ENCODE measurements at places on chromosomes 6 and 20. TPM values are rescaled to one million over a fixed set of nuclear protein-coding genes. Genes with fewer than 3 reads are reported as not detected.

DNA sequence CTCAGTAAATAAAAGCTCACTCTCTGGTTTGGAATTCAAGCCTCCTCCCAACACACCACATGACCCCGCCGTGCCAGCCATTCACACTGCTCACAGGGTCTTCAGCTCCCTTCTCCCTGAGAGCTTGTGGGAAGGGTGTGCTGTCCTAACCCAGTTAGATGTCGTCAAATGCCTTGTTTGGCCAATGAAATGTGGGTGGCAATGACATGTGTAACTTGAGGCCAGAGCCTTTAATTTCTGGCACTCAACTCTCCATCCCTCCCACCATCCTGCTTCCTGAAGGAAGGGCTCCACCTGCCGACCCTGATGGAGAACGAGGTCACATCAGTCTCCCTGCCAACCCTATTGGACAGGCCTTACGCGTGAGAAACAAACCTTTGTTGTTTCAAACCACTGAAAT, 224.5 kb upstream of the AGPAT4 start:
- H3K36me3 ChIP-seq: no peaks in the 10 kb centered on the region
- DNase-seq: peak; percentile 88
- H3K27me3 ChIP-seq: no peaks in the 10 kb centered on the region
- no peak overlapping the region for H3K27ac ChIP-seq
- H3K4me3 ChIP-seq: no peak overlapping the region
- no peaks in the 10 kb centered on the region for H3K4me1 ChIP-seq

OPRM1 gene
- not detected for total RNA-seq

- H3K27me3 ChIP-seq: no peaks in the 10 kb centered on the region
- H3K36me3 ChIP-seq: no peaks in the 10 kb centered on the region
- no peak overlapping the region for H3K4me3 ChIP-seq
- no peak for DNase-seq
Observed at GRCh38 chr6:71326611-71327010, 38.0 kb downstream of the OGFRL1 start.

GPR63 gene
- total RNA-seq: 5.0 TPM

CCN6 gene
- not detected for total RNA-seq

GRCh38 chr6:2738373-2738979, 12.2 kb downstream of the MYLK4 start:
- DNase-seq: peak; percentile 89
- no peak overlapping the region for H3K4me3 ChIP-seq
- H3K36me3 ChIP-seq: no peaks in the 10 kb centered on the region

GRCh38 chr6:137692806-137693205, 174.3 kb upstream of the TNFAIP3 start:
- H3K4me3 ChIP-seq: no peak overlapping the region
- no peak overlapping the region for H3K27ac ChIP-seq
- no peak for DNase-seq
- H3K4me1 ChIP-seq: peaks cover 10% of the 10 kb centered on the region
- H3K36me3 ChIP-seq: no peaks in the 10 kb centered on the region

DNA sequence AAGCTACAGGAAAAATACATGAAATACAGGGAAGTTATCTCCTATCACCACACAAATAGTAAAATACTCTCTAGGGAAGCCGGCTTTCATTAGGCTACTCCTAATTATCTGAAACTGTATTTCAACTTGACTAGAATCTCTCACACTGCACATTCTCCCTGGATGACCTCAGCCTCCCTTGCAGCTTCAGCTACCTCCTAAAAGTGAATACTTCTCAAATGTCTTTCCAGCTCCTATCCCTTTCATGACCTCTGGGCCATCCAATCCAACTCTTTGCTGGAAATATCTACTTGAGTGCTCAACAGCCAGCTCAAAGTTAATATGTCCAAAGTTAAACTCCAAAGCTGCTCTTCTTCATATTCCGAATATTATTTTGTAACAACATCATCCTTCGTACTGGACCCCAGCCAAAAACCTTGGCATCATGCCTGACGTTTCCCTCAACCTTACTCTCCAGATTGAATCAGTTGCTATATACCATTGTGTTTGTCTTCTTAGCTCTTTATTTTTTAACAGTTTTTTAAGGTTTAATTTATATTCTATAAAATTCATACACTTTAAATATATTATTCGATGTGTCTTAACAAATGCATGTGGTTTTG, 29.4 kb upstream of the KIF6 start:
- no peaks in the 10 kb centered on the region for H3K4me1 ChIP-seq
- no peak overlapping the region for H3K4me3 ChIP-seq
- no peaks in the 10 kb centered on the region for H3K27me3 ChIP-seq
- H3K27ac ChIP-seq: no peak overlapping the region
- no peak for DNase-seq
- no peaks in the 10 kb centered on the region for H3K36me3 ChIP-seq

DNA sequence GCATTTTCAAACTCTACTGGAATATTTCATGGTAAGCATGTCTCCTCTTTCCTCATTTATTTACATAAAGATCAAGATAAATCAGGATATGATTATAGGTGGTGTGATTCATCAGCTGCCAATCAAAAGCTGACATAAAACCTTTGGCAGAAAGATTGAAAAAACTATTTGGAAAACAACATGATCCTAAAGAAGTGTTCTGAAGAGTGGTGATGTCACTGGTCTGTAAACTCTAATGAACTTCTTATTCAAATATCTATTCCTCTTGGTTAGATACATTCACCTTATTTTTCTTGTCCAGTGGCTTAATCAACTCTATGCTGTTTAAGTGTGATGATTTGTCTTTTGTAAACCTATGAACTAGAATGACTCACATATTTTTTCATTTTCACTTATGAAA, 535.5 kb upstream of the CITED2 start:
- H3K36me3 ChIP-seq: no peaks in the 10 kb centered on the region
- no peaks in the 10 kb centered on the region for H3K4me1 ChIP-seq
- no peak overlapping the region for H3K27ac ChIP-seq
- DNase-seq: no peak

DNA sequence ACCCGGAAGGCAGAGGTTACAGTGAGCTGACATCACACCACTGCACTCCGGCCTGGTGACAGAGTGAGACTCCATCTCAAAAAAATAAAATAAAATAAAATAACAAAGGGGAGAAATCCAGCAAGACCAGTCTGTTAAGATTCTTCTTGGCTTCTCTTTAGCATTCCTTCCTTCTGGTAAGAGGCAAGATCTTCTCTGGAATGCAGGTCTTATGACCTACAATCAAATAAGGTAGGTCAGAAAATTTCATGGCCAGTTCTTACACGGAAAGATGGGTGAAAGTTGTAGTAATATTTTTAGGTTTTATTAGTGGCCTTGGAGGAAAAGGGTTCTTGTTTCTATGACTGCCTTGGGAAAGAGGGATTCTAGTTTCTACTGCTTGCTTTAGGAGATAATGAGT, 180.9 kb downstream of the FUT9 start:
- no peak for DNase-seq
- H3K27me3 ChIP-seq: no peaks in the 10 kb centered on the region
- no peaks in the 10 kb centered on the region for H3K4me1 ChIP-seq
- H3K27ac ChIP-seq: no peak overlapping the region
- no peaks in the 10 kb centered on the region for H3K36me3 ChIP-seq

PRRT1 gene
- total RNA-seq: 2.0 TPM

- peaks cover 39% of the 10 kb centered on the region for H3K36me3 ChIP-seq
- H3K27me3 ChIP-seq: no peaks in the 10 kb centered on the region
- no peaks in the 10 kb centered on the region for H3K4me1 ChIP-seq
- H3K27ac ChIP-seq: no peak overlapping the region
Observed at GRCh38 chr6:157172231-157172701, 151.1 kb downstream of the TMEM242 start.

DNA sequence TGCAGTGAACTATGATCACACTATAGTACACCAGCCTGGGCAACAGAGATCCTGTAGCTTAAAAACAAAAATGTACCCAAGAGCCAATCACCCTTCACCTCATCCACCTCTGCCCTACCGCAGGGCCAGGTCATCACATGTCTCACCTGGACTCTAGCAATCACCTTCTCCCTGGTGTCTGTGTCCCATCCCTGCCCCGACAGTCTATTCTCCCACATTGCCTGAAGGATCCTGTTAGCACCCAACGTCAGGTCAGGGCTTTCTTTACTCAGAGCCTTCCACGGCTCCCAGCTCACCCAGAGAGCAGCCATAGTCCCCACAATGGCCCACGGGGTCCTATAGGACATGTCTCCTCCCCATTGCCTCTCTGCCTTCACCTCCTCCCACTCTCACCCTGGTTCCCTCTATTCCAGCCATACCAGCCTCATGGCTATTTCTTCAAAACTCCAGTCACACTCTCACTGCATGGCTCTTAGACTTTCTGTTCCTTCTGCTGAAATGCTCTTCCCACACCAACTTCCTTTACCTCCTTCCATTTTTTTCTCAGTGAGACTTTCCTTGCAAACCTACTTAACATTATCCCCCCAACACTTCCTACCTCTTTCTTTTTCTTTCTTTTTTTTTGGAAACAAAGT, 22.5 kb upstream of the ARFGEF2 start:
- DNase-seq: no peak
- H3K4me3 ChIP-seq: no peak overlapping the region
- no peak overlapping the region for H3K27ac ChIP-seq
- H3K4me1 ChIP-seq: no peaks in the 10 kb centered on the region

- DNase-seq: no peak
- no peaks in the 10 kb centered on the region for H3K4me1 ChIP-seq
- no peaks in the 10 kb centered on the region for H3K36me3 ChIP-seq
- H3K27ac ChIP-seq: no peak overlapping the region
- H3K4me3 ChIP-seq: no peak overlapping the region
- H3K27me3 ChIP-seq: no peaks in the 10 kb centered on the region
Observed at GRCh38 chr6:4592026-4592425, 184.2 kb upstream of the CDYL start.

- DNase-seq: peak; percentile 52
- H3K4me1 ChIP-seq: peaks cover 9% of the 10 kb centered on the region
- peaks cover 44% of the 10 kb centered on the region for H3K27me3 ChIP-seq
Observed at GRCh38 chr6:41640426-41640825, 2.2 kb downstream of the MDFI start.

GRCh38 chr20:9203081-9203447, 134.2 kb downstream of the PLCB4 start:
- H3K27me3 ChIP-seq: no peaks in the 10 kb centered on the region
- DNase-seq: no peak
- H3K27ac ChIP-seq: no peak overlapping the region
- H3K36me3 ChIP-seq: no peaks in the 10 kb centered on the region
- no peak overlapping the region for H3K4me3 ChIP-seq

DNA sequence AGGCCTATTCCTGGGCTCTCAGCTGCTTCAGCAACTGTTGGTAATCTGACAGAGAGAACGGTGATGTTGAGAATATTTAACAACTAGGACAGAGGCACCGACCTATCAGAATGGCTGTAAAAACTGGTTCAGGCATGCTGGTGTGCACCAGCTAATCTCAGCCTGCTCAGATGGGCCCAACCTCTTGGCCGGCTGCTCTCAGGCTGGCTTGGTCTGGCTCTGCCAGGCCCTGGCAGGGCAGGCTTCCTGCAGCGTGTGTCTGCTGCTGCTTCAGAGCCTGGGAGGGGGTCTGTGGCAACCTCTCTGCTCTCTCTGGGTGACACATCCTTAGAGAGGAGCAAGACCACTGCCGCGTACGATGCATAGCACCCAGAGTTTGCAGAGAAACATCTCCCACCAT, 4.8 kb downstream of the SLC2A12 start:
- H3K4me1 ChIP-seq: no peaks in the 10 kb centered on the region
- H3K27me3 ChIP-seq: peaks cover 24% of the 10 kb centered on the region
- H3K36me3 ChIP-seq: no peaks in the 10 kb centered on the region
- peak; percentile 45 for DNase-seq

DNA sequence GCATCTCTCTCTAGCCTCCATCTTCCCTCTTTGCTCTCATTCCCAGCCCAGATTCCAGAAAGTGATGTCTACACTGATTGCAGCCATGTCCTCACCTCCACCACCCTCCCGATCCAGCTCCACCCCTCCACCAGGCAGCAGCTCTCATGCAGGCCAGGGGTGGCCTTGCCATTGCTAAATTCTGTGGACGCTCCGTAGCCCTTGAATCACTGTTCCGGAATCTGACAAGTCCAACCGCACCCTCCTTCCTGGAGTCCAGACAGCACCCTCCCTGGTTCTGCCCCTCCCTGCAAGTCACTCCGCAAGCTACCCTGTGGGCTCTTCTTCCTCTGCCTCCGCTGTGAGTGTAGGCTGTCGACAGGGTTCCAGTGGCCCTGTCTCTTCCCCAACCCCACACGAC, 26.2 kb downstream of the TNXB start:
- H3K4me3 ChIP-seq: no peak overlapping the region
- no peaks in the 10 kb centered on the region for H3K36me3 ChIP-seq
- DNase-seq: no peak
- no peak overlapping the region for H3K27ac ChIP-seq
- no peaks in the 10 kb centered on the region for H3K4me1 ChIP-seq
- H3K27me3 ChIP-seq: peaks cover 12% of the 10 kb centered on the region

TMEM74B gene
- total RNA-seq: 5.8 TPM

DNA sequence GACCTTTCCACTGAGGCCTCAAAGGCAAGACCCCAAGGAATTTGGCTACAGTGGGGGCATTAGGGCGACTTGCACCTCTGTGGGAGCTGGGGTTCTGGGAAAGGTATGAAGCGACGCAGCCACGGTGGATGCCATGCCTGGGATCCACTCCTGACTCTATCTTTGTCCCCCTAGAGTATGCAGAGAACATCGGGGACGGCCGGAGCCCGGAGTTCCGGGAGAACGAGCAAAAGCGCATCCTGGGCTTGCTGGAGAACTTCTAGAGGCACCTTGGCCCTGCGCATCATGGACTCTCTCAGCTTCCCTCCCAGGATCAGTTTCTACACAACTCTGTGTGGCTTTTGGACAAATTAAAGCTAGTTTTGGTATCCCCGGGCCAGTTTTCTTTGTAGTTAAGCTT, 31.2 kb upstream of the VSTM2L start:
- H3K27ac ChIP-seq: no peak overlapping the region
- no peaks in the 10 kb centered on the region for H3K4me1 ChIP-seq
- H3K36me3 ChIP-seq: peaks cover 16% of the 10 kb centered on the region
- H3K27me3 ChIP-seq: no peaks in the 10 kb centered on the region

DNA sequence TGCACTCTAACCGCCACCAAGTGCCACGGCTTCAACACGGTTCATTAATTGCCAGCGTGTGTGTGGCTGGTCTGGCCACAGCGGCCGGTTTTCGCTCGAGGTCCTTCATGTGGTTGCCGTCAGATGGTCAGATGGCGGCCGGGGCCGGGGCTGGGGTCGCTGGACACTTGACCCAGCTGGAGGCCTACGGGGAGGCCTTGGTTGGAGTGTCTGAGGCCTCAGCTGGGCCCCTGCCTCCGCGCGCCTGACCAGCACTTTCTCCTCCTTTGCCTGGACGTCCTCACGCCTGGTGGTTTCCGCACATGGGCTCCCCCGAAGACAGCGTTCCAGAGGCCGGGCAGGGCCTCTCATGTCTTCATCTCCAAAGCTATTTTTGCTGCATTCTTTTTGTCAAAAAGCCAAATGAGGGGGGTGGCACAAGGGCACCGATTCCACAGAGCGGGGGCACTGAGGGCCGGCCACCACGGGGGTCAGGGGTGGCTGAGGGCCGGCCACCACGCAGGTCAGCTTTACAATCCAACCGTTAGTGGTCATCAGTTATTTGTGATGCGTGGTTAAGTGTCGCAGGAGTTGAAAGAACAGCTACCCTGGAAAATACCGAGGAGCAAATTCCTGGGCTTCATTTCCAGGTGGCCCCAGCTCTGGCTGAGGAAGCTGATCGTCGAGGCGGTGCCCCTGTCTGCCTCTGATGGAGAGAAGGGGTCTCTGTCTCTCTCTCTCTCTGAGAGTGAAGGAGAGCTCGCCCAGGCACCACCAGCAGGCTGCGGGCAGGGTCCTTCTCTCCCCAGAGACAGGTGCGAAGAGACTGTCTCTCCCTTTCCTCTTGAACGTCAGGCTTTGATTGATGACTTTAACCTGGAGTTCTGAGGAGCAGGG, 50.5 kb upstream of the FRMD1 start:
- DNase-seq: peak; percentile 44
- no peak overlapping the region for H3K4me3 ChIP-seq
- H3K27ac ChIP-seq: no peak overlapping the region
- H3K27me3 ChIP-seq: peaks cover 21% of the 10 kb centered on the region
